Upper lobe of left lung (tissue), 6 donors: ENCODE measurements at places on chromosomes 3 and 15. TPM values are rescaled to one million over a fixed set of nuclear protein-coding genes. Genes with fewer than 3 reads are reported as not detected.

DNA sequence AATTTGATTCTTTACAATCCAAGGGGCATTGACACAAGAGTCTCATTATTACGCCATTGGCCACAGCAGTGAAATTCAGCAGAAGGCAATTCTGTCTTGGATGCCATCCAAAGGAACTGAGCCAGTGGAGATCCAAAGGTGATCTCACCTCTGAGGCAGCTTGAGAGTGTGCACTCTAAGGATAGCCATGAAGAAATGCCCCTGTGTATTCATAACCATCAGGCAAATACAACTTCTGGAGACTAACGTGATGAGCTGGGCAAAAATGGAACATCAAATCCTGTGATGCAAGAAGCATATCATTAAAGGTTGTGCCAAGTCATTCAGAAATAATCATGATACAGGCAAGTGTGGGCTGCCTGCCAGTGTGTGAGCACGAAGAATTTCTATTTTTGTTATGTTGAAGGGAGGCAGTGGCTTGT lies 41.4 kb downstream of the ROBO2 start:
- H3K4me1 ChIP-seq = no peaks in the 10 kb centered on the region
- no peak overlapping the region for H3K4me3 ChIP-seq
- no peaks in the 10 kb centered on the region for H3K27me3 ChIP-seq
- no peak overlapping the region for H3K27ac ChIP-seq
- no peaks in the 10 kb centered on the region for H3K36me3 ChIP-seq

RTP3 gene
- not detected for total RNA-seq

CLDN18 gene
- 472 TPM for total RNA-seq

ISLR gene
- total RNA-seq = 12.1 TPM

GRCh38 chr15:96625256-96625655 lies 294.8 kb downstream of the NR2F2 start:
- no peaks in the 10 kb centered on the region for H3K36me3 ChIP-seq
- DNase-seq = no peak
- no peaks in the 10 kb centered on the region for H3K4me1 ChIP-seq
- H3K27me3 ChIP-seq = no peaks in the 10 kb centered on the region

ZBBX gene
- total RNA-seq = 81.3 TPM

GOLGA6L4 gene
- total RNA-seq = 2.2 TPM

DNA sequence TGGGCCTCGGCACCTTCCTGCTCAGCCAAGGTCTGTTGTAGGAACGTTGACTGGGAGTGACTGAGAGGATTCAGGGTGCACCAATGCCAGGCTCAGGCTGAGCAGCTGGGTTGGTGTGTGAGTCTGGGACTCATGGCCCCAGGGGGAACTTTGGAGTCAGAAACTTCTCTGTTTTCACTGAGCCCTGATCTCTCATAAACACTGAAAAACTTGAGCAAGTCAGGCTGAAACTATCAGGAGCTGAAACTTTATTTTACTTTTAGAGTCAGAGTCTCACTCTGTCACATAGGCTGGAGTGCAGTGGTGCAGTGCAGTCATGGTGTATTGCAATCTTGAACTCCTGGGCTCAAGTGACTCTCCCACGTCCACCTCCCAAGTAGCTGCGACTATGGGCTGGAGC lies 3.0 kb downstream of the TRAK1 start:
- no peak for DNase-seq
- no peaks in the 10 kb centered on the region for H3K27me3 ChIP-seq
- H3K36me3 ChIP-seq = no peaks in the 10 kb centered on the region
- no peak overlapping the region for H3K4me3 ChIP-seq
- peaks cover 10% of the 10 kb centered on the region for H3K4me1 ChIP-seq
